ENCODE measurements at places on chromosomes 16 and 17.

- DNase-seq, result no peak
Observed at GRCh38 chr17:73265646-73266640, 4.3 kb upstream of the CPSF4L start.

- DNase-seq, result no peak
Observed at GRCh38 chr16:84791088-84791487, 28.7 kb upstream of the CRISPLD2 start.

- no peak for DNase-seq
Observed at GRCh38 chr17:76581515-76581914, 4.1 kb downstream of the ST6GALNAC2 start.

GRCh38 chr16:58125041-58125440, 4.1 kb downstream of the CFAP20 start:
- no peak for DNase-seq

GRCh38 chr17:40846515-40847144, 20.4 kb downstream of the KRT12 start:
- DNase-seq, result no peak
